ENCODE measurements at places on chromosomes 4 and X.

GRCh38 chr4:122758033-122758432 is 25.5 kb downstream of the BBS12 start:
- DNase-seq: peak; percentile 64

DNA sequence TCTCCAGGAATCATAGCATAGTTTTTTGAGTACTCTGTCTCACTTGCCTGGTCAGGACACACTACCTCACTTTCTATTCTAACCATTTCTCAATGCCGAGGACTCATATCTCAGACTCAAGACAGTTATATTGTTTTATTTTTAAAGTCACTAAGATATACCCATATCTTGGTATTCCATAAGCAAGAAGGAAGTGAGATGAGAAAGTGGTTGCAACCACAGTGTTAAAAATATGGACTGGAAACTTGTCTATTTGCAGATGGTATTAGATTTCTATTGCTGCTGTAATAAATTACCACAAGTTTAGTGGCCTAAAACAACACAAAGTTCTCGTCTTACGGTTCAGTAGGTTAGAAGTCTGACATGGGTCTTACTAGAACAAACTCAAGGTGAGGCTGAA is 344.8 kb upstream of the MAGEB2 start:
- DNase-seq: no peak

DNA sequence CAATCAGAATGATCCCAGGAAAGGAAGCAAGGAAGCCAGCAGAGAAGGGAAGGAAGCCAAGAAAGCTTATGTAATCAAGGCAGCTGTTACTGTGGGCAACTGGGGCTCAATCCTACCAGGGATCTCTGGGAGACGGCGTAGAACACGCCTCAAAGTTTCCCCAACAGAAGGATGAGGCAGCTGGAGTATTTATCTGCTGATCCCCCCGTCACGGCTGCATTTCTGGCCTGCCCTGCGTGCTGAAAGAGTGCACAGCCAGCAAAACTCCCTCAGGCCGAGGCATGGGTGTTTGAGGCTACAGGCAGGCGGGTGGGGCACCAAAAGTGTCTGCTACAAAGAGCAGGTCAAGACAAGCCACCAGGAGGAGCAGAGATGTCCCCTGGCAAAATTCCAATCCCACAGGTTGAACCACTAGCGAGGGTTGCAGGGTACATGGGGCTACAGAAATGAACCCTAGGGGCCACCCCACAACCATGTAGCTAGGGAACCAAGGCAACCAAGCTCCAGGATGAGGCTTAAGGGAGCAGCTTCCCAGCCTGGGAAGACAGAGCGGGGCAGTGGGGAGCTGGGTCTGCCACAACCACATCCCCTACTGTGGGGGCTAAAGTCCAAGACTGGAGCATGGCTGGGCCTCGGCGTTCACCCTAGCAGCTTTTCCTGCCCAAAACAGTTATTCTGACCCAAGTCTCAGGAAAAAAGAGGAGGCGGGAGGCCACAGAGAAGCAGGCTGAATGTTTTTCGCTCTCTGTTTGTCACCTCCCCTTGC is 113.4 kb downstream of the BCOR start:
- no peak for DNase-seq

DNA sequence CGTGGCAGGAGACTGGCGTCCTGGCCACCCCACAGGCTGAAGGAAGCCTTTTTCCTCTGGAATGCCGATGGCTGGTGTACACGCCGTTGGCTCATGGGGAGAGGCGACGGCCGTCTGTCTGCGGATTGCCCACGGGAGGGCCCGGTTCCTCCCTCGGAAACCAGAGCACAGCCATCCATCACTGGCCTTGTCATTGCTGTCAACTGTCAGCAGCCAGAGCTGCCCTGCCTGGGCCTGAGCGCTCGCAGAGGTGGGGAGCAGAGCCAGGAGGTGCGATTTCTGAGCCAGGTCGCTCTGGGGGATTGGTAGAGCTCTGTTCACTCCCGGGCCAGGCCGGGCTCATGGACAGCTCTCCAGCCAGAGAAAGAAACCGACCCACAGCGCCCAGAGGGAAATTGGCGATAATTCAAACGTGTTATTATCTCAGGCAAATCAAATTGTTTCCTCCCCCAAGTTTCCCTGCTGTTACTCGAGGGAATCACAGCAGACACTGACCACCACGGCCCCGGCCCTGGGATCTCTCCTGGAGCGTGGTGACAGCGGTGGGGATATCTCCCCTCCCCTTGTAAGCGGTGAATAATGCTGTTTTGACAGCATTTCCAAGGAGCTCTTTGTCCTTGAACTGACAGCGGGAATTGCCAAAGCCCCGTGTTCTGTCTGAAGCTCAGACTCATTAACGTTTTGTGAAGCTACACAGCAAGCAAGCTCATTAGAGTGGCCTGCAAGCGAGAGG is 220.9 kb upstream of the PSAPL1 start:
- DNase-seq: no peak

GRCh38 chrX:115588179-115588578 is 27.2 kb downstream of the PLS3 start:
- no peak for DNase-seq

GRCh38 chrX:31154946-31155345 is 83.1 kb upstream of the FTHL17 start:
- no peak for DNase-seq

- peak; percentile 83 for DNase-seq
Observed at GRCh38 chrX:41381685-41382084, 47.7 kb downstream of the DDX3X start.

DNA sequence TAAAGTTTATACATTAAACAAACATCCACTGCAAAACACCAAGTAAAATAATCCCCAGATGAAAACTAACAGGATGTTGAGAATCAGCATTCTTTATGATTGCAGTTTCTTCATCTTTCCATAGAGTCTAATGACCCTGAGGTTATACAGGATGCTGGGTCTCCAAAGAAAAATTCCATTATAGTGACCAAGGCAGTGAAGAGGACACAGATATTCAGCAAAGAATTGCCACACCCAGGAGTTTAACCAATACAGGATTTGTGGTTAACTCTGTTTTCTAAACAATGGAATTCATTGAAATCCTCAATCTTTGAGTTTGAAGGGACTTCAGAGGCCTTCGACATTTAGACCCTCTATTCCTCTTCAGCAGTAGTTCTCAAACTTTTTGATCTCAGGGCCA is 76.2 kb upstream of the ESX1 start:
- DNase-seq: no peak

DNA sequence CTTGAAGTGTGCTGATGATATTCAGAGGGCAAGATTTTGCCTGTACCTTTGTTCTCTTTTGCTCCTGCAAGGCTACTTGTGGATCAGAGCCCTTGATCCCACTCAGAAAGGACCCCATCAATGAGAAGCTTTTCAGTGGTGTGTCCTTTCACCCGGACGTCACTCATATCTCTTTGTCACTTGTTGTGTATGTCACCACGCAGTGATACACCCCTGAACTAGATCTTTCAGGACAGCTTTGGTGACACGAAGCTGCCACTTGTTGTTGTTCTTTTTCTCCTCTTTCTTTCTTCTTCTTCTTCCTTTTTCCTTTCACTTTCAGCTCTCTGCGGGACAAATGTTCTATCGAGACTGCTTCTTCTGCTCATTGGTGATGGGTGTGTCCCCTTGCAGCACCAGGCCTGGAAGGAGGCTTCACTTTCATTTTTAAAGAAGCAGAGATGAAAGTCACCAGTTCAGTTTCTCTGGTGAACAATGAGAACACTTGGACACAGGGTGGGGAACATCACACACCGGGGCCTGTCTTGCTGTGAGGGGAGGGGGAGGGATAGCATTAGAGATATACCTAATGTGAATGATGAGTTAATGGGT is 83.6 kb downstream of the NBDY start:
- no peak for DNase-seq

GRCh38 chr4:85812776-85813175 is 337.8 kb downstream of the ARHGAP24 start:
- DNase-seq: no peak

- no peak for DNase-seq
Observed at GRCh38 chr4:35793045-35793722, 451.1 kb downstream of the ARAP2 start.

DNA sequence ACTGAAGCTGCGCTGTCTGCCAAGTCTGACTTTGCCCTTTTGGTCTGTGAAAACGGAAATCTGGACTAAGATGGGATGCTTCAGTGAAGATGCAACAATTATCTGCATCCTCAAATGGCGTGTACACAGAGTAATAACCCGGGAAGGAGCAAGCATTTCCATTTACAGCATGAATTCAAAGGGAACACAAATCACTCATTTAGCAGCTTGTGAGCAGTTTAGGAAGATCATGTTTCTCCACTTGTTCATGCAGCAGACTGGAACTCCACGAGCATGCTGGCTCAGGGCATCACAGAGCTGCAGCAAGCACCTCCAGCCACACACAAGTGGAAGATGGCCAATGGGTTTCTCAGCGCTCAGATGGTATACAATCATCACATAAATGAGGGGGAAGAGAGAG is 175.5 kb downstream of the NLGN4X start:
- no peak for DNase-seq

- peak; percentile 57 for DNase-seq
Observed at GRCh38 chrX:49155243-49155899, 7.2 kb upstream of the MAGIX start.

DNA sequence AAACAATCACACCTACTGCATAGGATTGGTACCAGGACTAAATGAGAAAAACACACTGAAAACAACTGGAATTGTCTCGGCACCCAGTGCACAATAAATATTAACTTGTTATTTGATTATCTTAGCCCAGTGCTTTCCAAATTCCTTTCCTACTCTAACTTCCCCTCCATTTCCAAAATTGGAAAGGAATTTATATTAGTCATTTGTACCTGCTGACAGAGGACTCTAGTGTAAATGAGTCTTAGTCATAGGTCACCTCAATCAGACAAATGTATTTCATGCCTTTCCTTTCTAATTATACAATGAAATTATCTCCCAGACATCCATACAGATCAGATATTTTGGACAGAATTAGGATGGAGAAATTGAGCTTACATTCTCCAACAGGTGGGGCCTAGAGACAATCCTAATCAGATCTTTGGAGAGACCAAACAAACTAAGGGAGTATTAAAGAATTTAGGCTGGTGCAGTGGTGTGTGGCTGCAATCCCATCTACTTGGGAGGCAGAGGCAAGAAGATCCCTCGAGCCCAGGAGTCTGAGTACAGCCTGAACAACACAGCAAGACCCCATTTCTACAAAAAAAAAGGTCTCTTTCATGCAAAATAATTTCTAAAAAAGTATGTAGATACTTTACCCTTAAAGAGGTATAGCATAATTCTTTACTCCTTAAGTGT is 10.1 kb downstream of the SH3D19 start:
- no peak for DNase-seq

DNA sequence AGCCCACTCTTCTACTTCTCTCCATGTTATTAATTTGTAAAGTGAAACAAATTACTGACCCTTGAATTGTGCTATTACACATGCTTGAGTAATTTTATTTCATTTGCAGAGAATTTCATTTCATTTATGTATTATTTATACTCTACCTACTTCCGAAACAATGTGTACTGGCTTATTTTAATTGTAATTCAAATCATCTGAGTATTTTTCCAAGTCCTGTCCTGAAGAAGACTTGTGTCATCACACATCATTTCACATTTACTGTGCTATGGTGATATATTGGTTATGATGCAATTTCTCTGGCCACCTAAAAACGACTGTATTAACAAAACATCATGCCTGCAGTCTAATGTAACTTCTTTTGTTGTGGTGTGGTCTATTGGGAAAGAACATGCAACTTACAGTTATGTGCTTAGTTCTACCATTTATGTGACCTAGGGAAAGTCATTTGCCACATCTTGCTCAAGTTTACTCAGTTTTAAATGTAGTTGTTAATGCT is 384.5 kb downstream of the RPA4 start:
- DNase-seq: no peak

- no peak for DNase-seq
Observed at GRCh38 chrX:134742573-134742972, 84.3 kb upstream of the PLAC1 start.

DNA sequence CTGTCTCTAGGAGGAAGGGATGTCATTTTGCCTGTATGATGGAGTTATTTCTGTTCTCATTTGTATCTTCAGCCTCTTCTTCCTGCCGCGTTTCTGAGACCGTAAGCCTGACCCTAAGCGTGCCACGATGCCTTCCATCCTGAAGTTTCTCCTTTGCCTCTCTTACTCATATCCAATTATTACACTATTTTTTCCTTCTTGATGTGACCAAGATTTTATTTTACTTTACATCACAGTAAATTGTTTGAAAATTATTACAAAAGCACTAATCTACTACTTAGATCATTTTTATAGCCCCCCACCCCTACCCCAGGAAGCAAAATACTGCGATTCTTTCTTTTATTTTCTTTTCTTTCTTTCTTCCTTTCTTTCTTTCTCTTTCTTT is 95.0 kb downstream of the RAPGEF2 start:
- DNase-seq: no peak

DNA sequence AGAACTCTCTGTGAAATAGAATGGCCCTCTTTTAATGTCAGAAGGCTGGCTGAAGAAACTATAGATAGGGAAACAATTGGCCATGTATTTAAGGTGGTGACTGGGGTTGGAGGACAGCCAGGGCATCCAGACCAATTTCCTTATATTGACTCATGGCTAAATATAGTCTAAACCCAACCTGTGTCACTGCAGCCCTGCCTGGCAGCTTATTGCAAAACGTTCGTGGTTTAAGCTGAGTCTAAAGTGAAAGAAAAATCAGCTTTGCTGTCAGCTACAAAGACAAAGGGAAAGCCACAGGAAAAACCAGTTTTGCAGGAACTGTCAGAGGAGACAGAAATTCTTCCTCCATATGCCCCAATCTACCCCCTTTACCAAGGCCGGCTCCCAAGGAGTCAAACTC is 902.8 kb upstream of the NDST4 start:
- no peak for DNase-seq

DNA sequence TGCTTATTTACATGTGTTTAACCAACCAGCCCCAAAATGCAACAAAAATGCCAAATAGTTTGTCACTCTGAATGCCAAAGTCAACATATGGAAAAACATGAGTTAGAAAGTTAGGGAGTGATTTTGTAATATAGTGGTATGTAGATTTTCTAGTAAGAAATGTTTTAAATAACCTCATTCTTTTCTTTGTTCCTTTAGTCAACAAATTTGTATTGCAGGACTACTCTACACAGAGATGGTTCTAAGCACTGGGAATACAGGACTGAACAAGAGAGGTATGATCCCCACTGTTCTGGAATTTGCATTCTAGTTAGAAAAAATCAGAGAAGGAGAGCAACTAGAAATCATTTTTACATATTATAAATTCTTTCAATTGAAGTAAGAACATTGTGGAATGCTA is 218.8 kb upstream of the ANXA10 start:
- DNase-seq: no peak

Measured in large intestine (tissue), 12 donors.